ENCODE measurements at places on chromosomes 7 and 10.

DNA sequence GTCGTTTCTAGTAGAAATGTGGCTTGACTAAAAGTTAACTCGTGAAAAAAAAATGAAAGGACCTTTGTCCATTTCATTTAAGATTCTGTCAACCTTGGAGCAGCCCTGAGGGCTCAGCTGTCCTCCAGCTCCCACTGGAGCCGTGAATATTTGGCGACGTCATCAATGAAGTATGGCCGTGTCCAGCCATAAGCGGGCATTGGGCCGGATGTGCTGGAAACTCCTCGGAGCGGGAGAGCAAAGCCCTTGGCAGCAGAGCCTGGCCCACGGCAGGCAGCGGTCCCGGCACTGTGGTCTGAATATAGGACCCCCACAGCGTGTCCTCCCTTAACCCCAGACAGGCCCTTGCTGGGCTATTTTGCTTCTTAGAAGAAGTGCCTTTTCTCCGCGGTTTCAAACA is 50.0 kb downstream of the JAKMIP3 start:
- DNase-seq, result no peak

DNA sequence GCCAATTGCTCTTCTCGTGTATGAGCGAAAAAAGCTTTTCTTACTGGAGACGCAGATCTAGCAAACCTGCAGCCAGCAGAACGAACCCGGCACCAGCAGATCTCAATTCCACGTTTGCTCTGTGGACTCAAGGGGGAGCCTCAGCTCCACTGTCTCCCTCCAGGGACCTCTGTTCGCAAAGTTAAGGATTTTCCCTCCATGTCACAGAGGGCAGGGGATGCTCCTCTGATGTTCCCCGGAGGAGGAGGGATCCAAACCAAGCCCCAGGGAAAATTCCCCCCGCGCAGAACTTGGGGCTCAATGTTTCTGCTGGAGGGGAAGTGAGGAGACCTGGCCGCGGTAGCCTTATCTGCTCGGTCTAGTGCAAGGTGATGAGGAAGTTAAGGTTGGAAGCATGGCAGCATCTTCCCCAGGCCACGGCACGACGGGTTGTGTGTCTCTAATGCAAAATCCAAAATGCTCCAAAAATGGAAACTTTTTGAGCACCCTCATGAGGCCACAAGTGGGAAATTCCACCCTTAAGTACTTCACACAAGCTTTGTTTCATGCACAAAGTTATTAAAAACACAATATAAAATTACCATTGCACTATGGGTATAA is 9.0 kb downstream of the IQCE start:
- DNase-seq, result no peak

GRCh38 chr7:54678763-54679489 is 80.1 kb downstream of the SEC61G start:
- DNase-seq, result no peak

DNA sequence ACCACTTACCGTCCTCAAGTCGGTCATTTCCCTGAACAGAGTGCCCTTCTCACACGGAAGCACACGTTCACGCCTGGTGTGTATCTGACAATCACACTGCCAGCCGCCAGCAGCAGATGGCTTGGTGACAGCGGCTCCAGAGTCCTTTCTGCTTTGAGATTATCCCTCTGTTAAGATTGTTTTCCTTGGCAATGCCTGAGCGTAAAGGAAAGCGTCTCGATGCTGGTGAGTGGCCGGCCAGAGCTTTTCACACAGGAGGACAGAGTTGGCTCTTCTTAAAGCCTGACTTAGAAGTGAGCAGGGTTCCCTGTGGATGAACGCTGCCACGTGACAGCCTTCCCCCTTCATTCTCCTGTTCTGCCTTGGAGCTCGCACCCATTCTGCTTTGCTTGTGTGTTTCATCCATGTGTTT is 22.1 kb upstream of the PRKAR1B start:
- no peak for DNase-seq

GRCh38 chr10:34656661-34657060 is 158.4 kb downstream of the PARD3 start:
- DNase-seq, result no peak

DNA sequence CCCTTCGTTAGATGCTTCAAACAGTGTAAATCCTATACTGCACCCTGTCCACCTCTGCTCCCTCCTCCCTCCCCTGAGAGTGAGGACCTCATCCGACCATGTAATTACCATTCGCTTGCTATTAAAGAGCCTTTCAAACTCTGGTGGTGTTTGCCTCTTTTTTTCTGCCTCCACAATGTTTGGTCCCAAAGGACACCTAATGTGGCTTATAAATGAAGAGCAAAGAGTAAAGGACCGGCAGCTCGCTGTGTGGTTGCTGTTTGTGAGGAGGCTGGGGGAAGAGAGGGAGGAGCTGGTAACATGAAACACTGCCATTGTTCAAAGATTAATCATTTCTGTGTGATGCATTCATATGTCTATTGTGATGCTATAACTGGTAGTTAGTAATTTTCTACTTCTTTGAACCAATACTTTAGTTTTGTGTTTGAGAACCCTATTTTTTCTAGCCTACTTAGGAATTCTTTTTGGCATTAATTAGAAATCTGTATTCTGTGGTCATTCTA is 27.9 kb downstream of the MTURN start:
- DNase-seq, result no peak
